ENCODE measurements at places on chromosomes 3 and 15.
A peak's percentile ranks its signal among the peaks of the same experiment; 100 is the strongest.

DNA sequence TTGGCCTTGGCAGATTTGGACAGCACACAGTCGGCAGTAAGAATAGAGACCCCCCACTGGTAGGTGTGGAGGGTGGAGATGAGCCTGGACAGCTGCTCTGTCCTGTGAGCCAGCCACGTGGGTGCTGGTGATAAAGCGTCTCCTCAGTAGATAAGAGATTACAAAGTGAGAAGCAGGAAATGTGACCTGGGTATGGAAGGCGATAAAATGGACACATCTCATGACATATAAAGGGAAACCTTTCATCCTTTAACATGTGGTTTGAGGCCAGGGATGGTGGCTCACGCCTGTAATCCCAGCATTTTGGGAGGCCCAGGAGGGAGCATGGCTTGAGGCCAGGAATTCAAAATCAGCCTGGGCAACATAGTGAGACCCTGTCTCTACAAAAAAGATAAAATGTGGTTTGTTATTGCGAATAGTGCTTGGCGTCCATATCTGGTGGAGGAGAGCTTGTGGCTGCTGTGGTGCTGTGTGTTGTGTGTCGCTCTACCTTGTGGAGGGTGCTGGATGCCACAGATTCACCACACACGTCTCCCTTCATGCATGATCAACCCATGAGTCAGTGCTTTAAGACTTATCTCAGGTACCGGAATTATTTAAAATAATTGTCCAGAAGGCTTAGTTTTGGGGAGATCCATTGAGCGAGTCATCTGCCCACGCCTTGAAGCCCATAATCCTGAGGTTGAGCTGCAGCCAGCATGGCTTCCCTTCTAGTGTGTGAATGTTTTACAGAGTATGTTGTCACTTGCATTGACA is 157.0 kb downstream of the GABRG3 start:
- H3K27me3 ChIP-seq = no peaks in the 10 kb centered on the region
- H3K4me1 ChIP-seq = no peaks in the 10 kb centered on the region
- no peaks in the 10 kb centered on the region for H3K36me3 ChIP-seq
- H3K4me3 ChIP-seq = no peak overlapping the region
- H3K27ac ChIP-seq = no peak overlapping the region

- no peaks in the 10 kb centered on the region for H3K36me3 ChIP-seq
- H3K27me3 ChIP-seq = no peaks in the 10 kb centered on the region
- DNase-seq = no peak
Measured at GRCh38 chr3:126101521-126101982, 17.6 kb upstream of the SLC41A3 start.

DNA sequence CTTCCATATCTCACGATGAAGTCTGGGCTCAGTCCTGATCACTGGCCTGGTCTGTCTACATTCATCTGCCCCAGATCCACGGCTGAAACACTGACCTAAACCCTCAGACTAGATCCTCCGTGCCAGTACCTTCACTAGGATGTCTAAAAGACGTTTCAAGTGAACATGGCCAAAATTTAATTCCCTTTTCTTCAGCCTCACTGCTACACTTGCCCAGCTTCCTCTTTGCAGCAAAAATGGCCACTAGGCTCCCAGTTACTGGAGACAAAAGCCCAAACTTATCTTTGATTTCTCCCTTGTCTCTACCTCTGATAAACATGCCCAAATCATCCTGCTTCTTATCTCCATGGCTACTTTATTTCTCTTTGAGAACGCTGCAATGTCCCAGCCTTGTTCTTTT is 1.7 kb downstream of the RASSF1 start:
- no peak overlapping the region for H3K4me3 ChIP-seq
- H3K4me1 ChIP-seq = no peaks in the 10 kb centered on the region
- no peak overlapping the region for H3K27ac ChIP-seq
- H3K27me3 ChIP-seq = no peaks in the 10 kb centered on the region

DNA sequence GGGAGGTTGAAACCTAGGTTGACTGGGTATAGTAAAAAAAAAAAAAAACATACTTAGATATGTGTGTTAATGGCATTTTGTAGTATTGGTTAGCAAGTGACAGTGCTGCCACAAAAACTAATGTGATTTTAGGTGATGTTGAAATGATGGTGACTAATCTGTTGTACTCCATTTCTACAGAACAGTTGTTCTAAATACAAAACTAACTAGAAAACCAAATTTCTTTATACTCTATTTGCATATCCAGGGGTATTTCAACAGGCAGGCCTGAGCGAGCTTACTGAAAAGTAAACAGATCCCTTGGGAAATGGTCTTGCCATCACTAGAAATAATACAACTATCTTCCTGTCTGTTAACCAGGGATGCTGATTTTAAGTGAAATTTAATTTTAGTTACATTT is 20.5 kb downstream of the TSC22D2 start:
- H3K27me3 ChIP-seq = no peaks in the 10 kb centered on the region
- peaks cover 11% of the 10 kb centered on the region for H3K4me1 ChIP-seq
- no peak overlapping the region for H3K27ac ChIP-seq
- H3K4me3 ChIP-seq = no peak overlapping the region

DNA sequence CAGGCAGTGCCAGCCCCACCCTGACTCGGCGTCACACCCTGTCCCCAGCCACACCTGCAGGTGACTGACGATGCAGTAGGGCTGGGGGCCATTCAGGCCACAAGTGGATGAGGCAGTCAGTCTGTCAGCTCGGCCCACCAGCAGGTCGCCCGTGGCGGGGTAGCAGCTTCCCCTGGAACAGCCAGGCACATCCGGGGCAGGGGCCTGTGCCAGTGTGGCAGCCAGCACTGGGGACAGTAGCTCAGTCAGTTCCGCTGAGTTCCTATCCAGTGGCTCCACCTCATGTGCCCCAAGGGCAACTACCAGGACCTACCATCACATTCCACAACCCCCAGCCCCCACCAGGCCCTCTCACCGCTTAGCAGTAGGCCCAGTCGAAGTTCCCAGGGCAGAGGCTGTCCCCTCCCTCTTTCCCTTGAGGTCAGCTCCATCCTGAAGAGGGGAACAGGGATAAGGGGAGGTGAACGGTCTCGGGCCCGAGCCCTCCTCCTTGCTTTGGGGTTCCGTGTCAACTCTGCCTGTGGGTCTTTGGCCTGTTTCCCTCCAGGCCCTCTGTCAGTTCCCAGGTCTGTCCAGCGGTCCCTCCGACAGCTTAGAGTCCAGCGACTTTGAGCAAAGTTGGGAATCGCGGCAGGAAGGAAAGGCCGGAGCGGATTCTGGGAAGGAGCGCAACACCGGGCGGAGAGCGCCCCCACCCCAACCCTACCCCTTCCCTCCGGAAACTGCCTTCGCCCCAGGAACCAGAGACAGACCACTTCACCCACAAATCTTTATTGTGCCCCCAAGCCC is at the start of gene LAMB2:
TSS of gene LAMB2 (minus strand) at position 614 of the 789 bp plus-strand sequence. CDS start at position 431, 183 bp downstream.
- H3K27ac ChIP-seq = peak within 1 kb of the TSS; percentile 80
- DNase-seq = peak; percentile 42
- peak within 1 kb of the TSS; percentile 70 for H3K4me3 ChIP-seq
- no peaks in the 10 kb centered on the region for H3K36me3 ChIP-seq

DNA sequence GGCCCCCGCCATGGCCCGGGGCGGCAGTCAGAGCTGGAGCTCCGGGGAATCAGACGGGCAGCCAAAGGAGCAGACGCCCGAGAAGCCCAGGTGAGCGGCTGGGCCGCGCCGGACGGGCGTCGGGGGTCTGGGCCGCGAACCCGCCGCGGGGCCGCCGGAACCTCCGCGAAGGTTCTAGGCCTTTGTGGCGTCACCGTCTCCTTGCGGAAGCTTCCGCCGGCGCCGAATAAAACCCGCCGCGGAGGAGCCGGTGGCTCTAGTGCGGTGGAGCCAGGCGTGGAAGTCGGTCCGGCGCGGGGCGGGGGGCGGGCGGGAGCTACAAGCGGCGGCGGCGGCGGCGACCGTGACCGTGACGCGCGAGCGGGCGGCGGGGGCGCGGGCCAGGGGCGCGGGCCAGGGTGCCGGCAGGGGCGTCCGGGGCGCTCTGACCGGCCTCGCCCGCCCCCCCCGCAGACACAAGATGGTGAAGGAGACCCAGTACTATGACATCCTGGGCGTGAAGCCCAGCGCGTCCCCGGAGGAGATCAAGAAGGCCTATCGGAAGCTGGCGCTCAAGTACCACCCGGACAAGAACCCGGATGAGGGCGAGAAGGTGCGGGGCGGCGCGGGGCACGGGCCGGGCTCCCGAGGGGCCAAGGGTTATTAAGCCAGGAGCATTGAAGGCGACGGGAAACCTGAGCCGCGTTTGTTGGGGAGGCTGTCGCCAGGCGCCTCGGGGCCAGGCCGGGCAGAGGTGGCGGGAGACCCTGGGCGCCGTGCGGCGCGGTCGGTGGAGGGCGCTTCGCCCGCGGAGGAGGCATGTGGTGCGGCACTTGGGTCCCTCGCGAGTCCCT is at the start of gene DNAJA4:
TSS of gene DNAJA4 (plus strand) at position 259 of the 833 bp plus-strand sequence. CDS start at position 461, 202 bp downstream.
- H3K4me1 ChIP-seq = no peaks in the 10 kb centered on the region
- H3K27me3 ChIP-seq = no peaks in the 10 kb centered on the region
- H3K4me3 ChIP-seq = peak within 1 kb of the TSS; percentile 48
- H3K36me3 ChIP-seq = no peaks in the 10 kb centered on the region
- DNase-seq = peak; percentile 63

DNA sequence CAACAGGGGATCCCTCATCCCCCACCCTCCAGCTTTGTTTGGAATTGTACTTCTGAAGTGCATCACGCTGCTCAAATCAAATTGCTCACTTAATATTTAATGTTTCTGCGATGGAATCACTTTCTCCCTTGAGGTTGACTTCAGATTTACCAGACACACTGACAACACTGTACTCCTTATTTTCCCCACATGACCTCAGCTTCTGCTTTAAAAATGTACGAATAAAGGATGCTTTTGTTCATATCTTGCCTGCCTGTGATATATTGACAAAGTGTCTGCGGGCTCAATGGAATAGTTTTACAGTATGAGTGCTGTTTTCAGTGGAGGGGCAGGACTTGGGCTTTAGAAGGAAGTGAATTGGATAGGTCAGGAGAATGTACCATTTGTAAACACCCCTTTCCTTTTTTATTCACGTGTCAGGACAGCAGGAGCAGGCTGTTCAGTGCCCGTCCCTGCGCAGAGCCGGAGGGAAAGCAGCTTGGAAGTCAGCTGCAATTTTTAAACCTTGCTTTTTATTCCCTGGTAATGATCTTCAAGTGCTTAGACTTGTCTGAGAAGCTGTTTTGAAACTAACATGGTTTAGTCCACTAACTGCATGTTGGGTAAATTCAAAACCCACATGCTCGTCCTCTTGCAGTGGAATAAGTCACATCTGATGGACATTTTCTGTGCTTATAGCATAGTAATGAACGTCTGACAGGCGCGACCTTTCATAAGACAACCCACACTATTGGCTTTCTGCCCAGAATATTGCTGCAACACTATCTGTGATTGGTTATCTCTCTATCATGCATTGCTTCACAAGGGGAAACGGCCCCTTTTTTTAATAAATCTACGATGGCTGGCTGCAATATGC is 29.9 kb downstream of the MBNL1 start:
- H3K4me1 ChIP-seq = peaks cover 44% of the 10 kb centered on the region
- H3K4me3 ChIP-seq = peak overlapping the region; percentile 50
- H3K36me3 ChIP-seq = peaks cover 7% of the 10 kb centered on the region
- H3K27ac ChIP-seq = peak overlapping the region; percentile 95
- peak; percentile 95 for DNase-seq
- H3K27me3 ChIP-seq = no peaks in the 10 kb centered on the region

GRCh38 chr3:44237665-44238064 is 4.0 kb upstream of the TOPAZ1 start:
- DNase-seq = no peak
- H3K27ac ChIP-seq = no peak overlapping the region
- H3K27me3 ChIP-seq = no peaks in the 10 kb centered on the region
- no peak overlapping the region for H3K4me3 ChIP-seq
- no peaks in the 10 kb centered on the region for H3K36me3 ChIP-seq

GRCh38 chr3:115004201-115005140 is 142.6 kb downstream of the ZBTB20 start:
- H3K27me3 ChIP-seq = no peaks in the 10 kb centered on the region
- H3K27ac ChIP-seq = no peak overlapping the region
- H3K4me3 ChIP-seq = no peak overlapping the region
- DNase-seq = no peak

DNA sequence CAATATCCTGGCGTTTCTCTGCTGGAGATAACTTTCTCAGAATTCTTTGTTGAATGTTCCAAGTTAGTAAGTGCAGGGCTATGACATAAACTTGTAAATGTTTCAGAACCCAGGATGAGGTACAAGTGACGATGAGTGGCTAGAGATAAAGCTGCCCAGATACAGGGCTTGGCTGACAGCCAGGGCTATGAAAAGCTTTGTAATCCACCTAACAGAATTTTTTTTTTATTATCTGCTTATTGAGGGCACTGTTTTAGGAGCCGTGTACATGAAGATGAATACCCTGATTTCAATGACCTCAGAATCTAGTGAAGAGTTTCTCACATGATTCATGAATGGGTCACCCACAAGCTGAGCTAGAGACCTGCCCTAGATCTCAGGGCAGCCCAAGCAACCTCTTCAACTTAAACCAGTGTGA is 431.4 kb downstream of the DIPK2A start:
- no peaks in the 10 kb centered on the region for H3K4me1 ChIP-seq
- H3K27ac ChIP-seq = no peak overlapping the region
- DNase-seq = no peak
- H3K4me3 ChIP-seq = no peak overlapping the region

DNA sequence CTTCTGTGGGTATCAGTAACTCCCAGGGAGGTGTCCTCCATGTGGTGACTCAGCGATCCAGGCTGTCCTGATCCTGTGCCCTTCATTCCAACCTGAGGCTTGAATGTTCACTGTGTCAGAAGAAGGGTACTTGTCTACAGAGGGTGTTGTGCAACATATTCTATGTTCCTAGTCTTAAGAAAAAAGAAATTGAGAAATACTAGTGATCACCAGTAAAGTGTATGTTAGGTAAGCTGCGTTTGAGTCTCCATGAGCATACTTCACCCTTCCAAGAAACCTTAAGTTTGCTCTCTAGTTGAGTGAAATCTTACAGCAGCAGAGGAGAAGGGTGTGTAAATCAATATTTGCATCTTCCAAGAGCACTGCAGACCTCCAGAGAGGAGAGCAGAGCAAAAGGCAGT is 122.2 kb upstream of the SLC24A5 start:
- no peak for DNase-seq
- no peaks in the 10 kb centered on the region for H3K4me1 ChIP-seq
- H3K27ac ChIP-seq = no peak overlapping the region
- no peaks in the 10 kb centered on the region for H3K36me3 ChIP-seq

GRCh38 chr3:71784914-71785531 is at the start of gene PROK2:
Gene PROK2 (minus strand): TSS chr3:71785148. CDS start chr3:71785052, 96 bp downstream.
- H3K27ac ChIP-seq = no peak within 1 kb of the TSS
- peaks cover 30% of the 10 kb centered on the region for H3K27me3 ChIP-seq
- peak; percentile 32 for DNase-seq
- peak within 1 kb of the TSS; percentile 48 for H3K4me3 ChIP-seq

DNA sequence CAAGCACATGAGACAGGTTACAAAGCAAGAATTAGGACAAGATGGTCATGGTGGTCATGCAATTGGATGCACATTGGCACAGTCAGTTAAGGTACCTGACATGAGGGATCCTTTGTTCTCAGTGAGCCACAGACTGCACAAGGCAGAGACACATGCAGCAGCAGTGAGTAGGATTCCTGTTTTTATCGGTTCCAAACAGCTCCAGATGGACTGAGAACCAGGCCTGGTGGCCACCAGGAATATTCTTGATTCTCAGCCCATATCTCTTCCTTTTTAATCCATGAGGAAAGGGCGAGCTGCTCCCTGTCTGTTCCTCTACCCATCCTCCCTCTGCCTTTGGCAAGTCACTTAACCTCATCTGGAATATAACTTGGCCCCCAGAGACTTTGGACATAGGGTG is 410.8 kb downstream of the GAP43 start:
- H3K4me3 ChIP-seq = no peak overlapping the region
- no peak for DNase-seq
- H3K27me3 ChIP-seq = no peaks in the 10 kb centered on the region
- H3K4me1 ChIP-seq = peaks cover 16% of the 10 kb centered on the region
- no peaks in the 10 kb centered on the region for H3K36me3 ChIP-seq
